Osteoblast (primary cell): ENCODE measurements at places on chromosomes 4 and X. TPM values are rescaled to one million over a fixed set of nuclear protein-coding genes. Genes with fewer than 3 reads are reported as not detected.

- no peaks in the 10 kb centered on the region for H3K4me1 ChIP-seq
- H3K27me3 ChIP-seq, result peaks cover 9% of the 10 kb centered on the region
- H3K36me3 ChIP-seq, result no peaks in the 10 kb centered on the region
- no peak for DNase-seq
- H3K4me3 ChIP-seq, result no peak overlapping the region
Measured at GRCh38 chr4:73477176-73477575, 4.4 kb upstream of the AFM start.

GRCh38 chr4:91025241-91026148, 898.3 kb downstream of the CCSER1 start:
- H3K27ac ChIP-seq, result no peak overlapping the region
- no peaks in the 10 kb centered on the region for H3K4me1 ChIP-seq
- DNase-seq, result no peak
- H3K27me3 ChIP-seq, result no peaks in the 10 kb centered on the region

The RENBP gene
- 6.5 TPM in 2 replicates for total RNA-seq

The MTTP gene
- total RNA-seq, result 0.29 TPM in 1 of 2 replicates, not detected in the other

- no peaks in the 10 kb centered on the region for H3K4me1 ChIP-seq
- DNase-seq, result no peak
- H3K27me3 ChIP-seq, result no peaks in the 10 kb centered on the region
- no peaks in the 10 kb centered on the region for H3K36me3 ChIP-seq
Measured at GRCh38 chrX:19750028-19750782, 137.2 kb downstream of the SH3KBP1 start.

GRCh38 chr4:101127176-101127790, 220.0 kb downstream of the PPP3CA start:
- no peaks in the 10 kb centered on the region for H3K36me3 ChIP-seq
- peak; percentile 1 for DNase-seq
- no peaks in the 10 kb centered on the region for H3K27me3 ChIP-seq
- no peak overlapping the region for H3K27ac ChIP-seq
- no peak overlapping the region for H3K4me3 ChIP-seq

DNA sequence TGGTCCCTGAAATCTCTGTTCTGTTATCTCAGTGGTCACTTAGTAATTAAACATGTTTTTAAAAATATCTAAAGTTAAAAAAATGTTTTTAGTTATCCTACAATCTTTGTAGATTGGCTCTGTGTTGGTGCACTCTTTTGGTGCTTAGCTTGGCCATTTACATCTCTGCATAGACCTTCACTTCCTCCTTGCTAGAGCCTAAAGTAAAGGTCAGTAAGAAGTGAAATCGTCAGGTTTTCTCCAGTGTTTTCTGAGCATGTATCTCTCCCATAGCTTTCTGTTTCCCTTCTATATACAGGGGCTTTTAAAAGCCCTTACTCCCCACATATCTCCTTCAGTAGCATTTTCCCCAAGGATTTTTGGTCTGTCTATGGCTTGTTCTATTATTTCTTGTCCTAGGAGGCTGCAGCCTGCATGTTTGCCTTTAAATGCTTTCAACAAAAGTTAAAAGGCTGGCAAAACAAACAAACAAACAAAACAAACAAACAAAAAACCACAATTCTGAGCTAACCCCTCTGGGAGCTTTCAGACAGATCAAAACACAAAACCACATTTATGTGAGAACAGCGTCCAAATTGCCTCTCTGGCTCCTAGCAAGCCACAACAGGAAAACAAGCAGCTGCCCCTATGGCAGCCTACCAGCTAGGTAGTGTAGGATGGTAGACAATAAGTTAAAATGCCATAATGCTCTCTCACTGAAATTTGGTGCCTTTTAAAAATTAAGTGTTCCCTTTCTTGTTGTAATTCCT, 27.3 kb upstream of the GPRASP2 start:
- no peaks in the 10 kb centered on the region for H3K4me1 ChIP-seq
- no peaks in the 10 kb centered on the region for H3K36me3 ChIP-seq
- H3K27me3 ChIP-seq, result no peaks in the 10 kb centered on the region
- no peak for DNase-seq
- no peak overlapping the region for H3K27ac ChIP-seq

- H3K4me1 ChIP-seq, result peaks cover 5% of the 10 kb centered on the region
- H3K4me3 ChIP-seq, result no peak overlapping the region
- no peak for DNase-seq
- H3K36me3 ChIP-seq, result no peaks in the 10 kb centered on the region
Measured at GRCh38 chr4:153728660-153729059, 31.2 kb downstream of the RNF175 start.

The CT47B1 gene
- not detected in 2 replicates for total RNA-seq

DNA sequence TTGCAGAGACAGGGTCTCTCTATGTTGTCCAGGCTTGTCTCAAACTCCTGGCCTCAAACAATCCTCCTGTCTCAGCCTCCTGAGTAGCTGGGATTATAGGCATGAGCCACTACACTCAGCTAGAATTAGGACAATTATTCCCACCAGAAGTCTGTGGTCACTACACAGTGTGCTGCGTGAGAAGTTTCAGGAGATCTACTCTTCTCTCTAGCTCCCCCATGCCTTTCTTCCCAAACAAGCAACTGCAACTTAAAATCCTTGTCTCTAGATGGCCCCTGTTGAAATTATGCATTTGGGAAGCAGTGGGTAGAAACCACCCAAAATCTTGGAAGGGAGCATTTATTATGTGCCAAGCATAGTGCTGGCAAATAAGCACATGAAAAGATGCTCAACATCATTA, 21.1 kb upstream of the MAP7D3 start:
- no peak overlapping the region for H3K4me3 ChIP-seq
- H3K4me1 ChIP-seq, result no peaks in the 10 kb centered on the region
- DNase-seq, result no peak
- H3K36me3 ChIP-seq, result no peaks in the 10 kb centered on the region
- no peak overlapping the region for H3K27ac ChIP-seq

DNA sequence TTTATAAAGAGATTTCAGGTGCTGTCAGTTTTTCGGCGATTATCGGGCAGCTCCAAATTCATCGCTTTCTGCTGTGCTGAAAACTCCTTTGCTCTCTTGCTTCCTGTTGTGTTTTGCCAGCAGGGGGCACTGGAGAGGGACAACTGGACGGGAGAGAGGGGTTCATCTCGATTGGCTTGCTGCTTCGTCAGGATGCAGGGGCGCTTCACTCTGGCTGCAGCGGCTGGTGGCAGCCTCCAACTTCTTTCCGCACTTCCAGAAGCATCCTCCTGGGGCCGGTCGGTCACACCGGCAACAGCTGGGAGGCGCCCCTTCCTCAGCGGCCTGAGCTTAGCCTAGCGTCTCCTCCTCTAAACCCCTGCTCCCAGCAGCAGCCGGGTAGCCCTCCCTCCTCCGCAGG, 29.5 kb downstream of the MSL3 start:
- H3K4me3 ChIP-seq, result peak overlapping the region; percentile 40
- peak; percentile 57 for DNase-seq
- no peak overlapping the region for H3K27ac ChIP-seq
- H3K27me3 ChIP-seq, result no peaks in the 10 kb centered on the region
- no peaks in the 10 kb centered on the region for H3K4me1 ChIP-seq

DNA sequence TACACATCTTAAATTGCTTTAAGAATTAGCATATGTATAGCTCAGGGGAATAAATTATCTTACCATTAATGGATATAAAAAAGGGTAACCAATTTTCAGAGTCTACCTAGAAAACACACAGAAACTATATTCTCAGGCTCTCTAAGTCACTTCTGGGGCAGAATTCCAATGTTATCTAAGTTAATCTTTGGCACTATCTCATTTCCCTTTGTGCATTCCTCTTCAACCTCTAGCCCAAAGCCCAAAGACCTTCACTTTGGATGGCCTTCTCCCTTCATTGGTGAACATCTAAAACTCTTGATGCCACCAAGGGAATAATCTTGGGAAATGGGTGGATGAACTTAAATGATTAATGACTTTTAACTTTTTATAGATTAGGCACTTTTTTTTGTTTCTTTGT, 108.3 kb downstream of the APBB2 start:
- no peaks in the 10 kb centered on the region for H3K27me3 ChIP-seq
- peak; percentile 63 for DNase-seq
- H3K36me3 ChIP-seq, result no peaks in the 10 kb centered on the region
- no peak overlapping the region for H3K27ac ChIP-seq

The CLTRN gene
- 0.29 and 0.36 TPM in 2 replicates for total RNA-seq

DNA sequence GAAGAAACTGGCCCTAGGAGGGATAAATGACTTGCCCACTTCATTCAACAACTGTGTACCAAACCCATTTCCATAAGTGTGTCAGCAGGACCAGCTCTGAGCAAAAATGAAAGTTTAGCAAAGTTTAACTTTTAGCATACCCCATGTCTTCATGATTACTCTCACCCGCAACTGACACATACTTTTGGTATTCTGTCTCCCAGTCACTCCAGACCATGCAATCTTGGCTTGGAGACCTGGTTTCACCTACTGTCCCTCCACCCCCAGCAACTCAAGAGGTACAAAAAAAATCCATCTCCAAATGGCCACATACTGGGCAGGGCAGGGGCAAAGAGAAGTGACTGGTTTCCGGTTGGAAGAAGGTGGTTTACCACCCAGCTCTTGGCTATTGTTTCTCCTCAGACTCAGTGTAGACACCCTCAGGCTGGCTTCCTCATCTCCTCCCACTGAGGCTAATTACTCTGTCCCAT, 79.8 kb downstream of the RLIM start:
- H3K27me3 ChIP-seq, result no peaks in the 10 kb centered on the region
- H3K27ac ChIP-seq, result peak overlapping the region; percentile 29
- no peaks in the 10 kb centered on the region for H3K36me3 ChIP-seq
- peaks cover 15% of the 10 kb centered on the region for H3K4me1 ChIP-seq

The LGI2 gene
- under 0.01 TPM in 2 replicates for total RNA-seq

DNA sequence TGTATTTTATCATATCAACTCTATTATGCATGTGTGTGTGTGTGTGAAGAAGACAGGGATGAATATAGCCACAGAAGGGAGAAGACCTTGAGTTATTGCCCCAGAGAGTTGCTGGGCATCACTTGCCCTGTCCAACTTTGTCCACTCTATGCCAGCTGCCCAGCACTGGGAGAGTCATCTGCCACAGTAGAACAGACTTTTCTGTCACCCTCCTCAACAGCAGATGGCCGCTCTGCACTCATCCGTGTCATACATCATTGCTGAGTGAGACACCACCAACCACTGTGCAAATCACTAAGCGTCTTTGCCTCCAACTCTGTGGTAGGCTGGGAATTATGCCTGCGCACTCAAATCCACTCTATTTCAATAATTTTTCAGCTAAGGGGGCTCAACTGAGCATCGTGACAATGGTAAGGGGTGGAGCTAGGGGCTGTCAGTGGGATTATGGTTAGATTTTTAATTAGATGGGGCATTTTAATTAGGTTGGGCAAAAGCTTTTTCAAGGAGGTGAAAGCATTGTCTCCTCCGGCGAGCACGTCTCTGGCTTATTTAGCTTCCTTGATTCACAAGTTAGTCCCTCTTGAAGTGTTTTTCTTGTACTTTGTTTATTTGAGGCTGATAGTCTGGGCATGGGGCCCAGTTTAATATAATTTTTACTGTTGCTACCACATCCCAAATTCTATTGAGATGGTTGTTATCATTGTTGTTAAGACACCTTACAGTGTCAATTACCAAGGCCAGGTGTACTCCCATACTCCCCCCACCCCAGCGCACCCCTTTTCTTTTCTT, 100.1 kb upstream of the KLF3 start:
- no peak for DNase-seq
- H3K27ac ChIP-seq, result no peak overlapping the region
- H3K4me3 ChIP-seq, result no peak overlapping the region
- no peaks in the 10 kb centered on the region for H3K36me3 ChIP-seq

- no peak overlapping the region for H3K4me3 ChIP-seq
- peaks cover 23% of the 10 kb centered on the region for H3K4me1 ChIP-seq
- DNase-seq, result peak; percentile 77
- H3K36me3 ChIP-seq, result peaks cover 4% of the 10 kb centered on the region
Measured at GRCh38 chrX:119406776-119407175, 7.6 kb downstream of the SLC25A43 start.

The GPR34 gene
- total RNA-seq, result 0.72 TPM in 1 of 2 replicates, not detected in the other

DNA sequence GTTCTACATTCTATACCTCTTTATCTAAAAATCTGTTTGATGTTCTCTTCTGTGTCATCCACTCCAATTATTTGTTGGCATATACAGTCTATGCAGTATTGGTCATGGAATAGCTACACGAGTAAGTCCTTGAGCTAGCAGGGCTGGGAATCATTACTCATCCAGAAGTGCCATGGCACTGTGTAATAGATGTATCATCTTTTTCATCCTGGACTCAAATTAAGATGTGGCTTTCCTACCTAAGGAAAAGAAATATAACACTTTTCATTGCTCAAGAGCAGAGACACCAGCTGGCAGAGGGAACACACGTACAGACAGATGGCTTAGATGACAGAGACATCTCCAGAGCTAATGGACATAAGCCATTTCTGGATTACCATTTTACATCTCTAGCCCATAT, 159.8 kb downstream of the FAM13A start:
- no peak for DNase-seq
- no peak overlapping the region for H3K27ac ChIP-seq
- H3K36me3 ChIP-seq, result no peaks in the 10 kb centered on the region
- peaks cover 3% of the 10 kb centered on the region for H3K4me1 ChIP-seq
- no peaks in the 10 kb centered on the region for H3K27me3 ChIP-seq
- no peak overlapping the region for H3K4me3 ChIP-seq

DNA sequence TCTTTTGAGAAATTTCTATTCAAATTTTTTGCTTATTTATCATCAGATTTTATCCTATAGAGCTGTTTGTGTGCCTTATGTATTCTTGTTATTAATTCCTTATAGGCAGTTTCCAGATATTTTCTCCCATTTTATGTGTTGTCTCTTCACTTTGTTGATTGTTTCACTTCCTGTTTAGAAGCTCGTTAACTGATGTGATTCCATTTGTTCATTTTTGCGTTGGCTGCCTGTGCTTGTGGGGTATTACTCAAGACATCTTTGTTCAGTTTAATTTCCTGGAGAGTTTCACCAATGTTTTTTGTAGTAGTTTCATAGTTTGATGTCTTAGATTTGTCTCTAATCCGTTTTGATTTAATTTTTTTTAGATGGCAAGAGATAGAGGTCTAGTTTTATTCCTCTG, 14.6 kb downstream of the ZNF718 start:
- H3K36me3 ChIP-seq, result peaks cover 59% of the 10 kb centered on the region
- no peaks in the 10 kb centered on the region for H3K27me3 ChIP-seq
- no peak overlapping the region for H3K4me3 ChIP-seq

The USP17L12 gene
- not detected in 2 replicates for total RNA-seq

- no peak overlapping the region for H3K27ac ChIP-seq
- peaks cover 46% of the 10 kb centered on the region for H3K27me3 ChIP-seq
- H3K4me1 ChIP-seq, result no peaks in the 10 kb centered on the region
Measured at GRCh38 chr4:140469791-140470733, 28.0 kb downstream of the MGAT4D start.

The HMX1 gene
- total RNA-seq, result not detected in 2 replicates

The FAT1 gene
- 474 and 522 TPM in 2 replicates for total RNA-seq

The VCX3B gene
- not detected in 2 replicates for total RNA-seq

- H3K4me1 ChIP-seq, result no peaks in the 10 kb centered on the region
- H3K27me3 ChIP-seq, result no peaks in the 10 kb centered on the region
- H3K36me3 ChIP-seq, result no peaks in the 10 kb centered on the region
Measured at GRCh38 chr4:163233321-163233720, 66.6 kb upstream of the NAF1 start.
